CD4-positive, alpha-beta memory T cell (primary cell): ENCODE measurements at places on chromosomes 11 and 22.
A peak's percentile ranks its signal among the peaks of the same experiment; 100 is the strongest.

DNA sequence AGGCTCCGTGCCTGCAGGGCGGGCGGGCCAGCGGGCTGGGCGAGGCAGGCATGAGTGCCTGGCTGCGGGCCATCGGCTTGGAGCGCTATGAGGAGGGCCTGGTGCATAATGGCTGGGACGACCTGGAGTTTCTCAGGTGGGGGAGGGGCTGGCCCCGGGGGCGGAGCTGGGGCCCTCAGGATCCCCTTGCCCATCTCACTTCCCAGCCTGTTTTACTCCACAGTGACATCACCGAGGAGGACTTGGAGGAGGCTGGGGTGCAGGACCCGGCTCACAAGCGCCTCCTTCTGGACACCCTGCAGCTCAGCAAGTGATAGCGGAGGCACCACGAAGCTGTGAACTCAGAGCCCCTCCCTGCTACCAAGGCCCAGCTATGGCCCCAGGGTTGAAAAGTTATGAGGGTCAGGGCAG lies 5.9 kb downstream of the PHOX2A start:
- peak; percentile 46 for DNase-seq

DNA sequence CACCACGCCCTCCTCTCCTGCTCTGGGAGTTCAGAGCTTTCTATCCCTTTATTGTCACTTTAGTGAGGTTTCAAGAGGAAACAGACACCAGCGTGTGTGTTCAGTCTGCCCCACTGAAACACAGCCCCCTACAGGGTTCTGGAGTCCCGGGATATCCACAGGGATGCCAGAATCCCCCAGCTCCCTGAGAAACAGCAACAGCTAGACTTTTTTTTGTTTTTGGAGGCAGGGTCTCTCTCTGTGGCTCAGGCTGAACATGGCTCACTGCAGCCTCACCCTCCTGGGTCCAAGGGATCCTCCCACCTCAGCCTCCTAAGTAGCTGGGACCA lies 10.4 kb downstream of the SULT4A1 start:
- DNase-seq, result no peak

GRCh38 chr11:81869351-81870065 lies 864.2 kb downstream of the FAM181B start:
- peak; percentile 96 for DNase-seq

GRCh38 chr22:29593923-29594322 lies 9.5 kb upstream of the NF2 start:
- DNase-seq, result no peak

DNA sequence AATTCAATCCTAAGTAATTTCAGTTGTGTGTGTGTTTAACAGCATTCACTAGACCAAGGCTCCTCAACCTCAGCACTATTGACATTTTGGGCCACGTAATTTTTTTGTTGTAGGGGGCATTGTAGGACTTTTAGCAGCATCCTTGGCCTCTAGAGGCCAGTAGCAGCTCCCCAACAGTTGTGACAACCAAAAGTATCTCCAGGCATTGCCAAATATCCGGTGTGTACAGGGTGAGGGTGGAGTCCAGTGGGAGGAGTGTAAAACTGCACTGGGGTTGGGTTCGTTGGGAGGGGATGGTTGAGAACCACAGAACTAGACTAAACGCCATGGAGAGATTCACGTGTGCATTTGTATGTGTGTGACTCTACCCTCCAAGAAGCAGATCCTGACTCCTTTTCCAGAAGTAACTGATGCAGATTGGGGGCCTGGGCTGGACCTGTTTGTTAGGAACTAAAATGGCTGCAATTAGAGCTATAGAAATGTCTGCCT lies 5.9 kb upstream of the PHF21A start:
- peak; percentile 80 for DNase-seq

DNA sequence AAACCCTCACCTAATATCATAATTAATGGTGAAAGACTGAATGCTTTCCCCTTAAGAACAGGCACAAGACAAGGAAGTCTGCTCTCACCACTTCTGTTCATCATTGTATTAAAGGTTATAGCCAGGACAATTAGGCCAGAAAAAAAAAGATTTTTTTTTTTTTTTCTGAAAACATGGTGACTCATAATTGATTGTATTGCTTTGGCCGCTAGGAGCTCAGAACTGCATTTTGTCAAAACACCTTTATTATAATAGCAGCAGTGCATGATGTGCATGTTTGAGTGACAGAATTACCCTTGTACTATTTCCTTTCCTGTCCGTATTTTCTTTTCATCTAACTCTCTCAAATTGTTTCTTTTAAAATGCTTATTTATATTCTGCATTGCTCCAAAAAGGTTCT lies 98.1 kb downstream of the RNF169 start:
- no peak for DNase-seq

DNA sequence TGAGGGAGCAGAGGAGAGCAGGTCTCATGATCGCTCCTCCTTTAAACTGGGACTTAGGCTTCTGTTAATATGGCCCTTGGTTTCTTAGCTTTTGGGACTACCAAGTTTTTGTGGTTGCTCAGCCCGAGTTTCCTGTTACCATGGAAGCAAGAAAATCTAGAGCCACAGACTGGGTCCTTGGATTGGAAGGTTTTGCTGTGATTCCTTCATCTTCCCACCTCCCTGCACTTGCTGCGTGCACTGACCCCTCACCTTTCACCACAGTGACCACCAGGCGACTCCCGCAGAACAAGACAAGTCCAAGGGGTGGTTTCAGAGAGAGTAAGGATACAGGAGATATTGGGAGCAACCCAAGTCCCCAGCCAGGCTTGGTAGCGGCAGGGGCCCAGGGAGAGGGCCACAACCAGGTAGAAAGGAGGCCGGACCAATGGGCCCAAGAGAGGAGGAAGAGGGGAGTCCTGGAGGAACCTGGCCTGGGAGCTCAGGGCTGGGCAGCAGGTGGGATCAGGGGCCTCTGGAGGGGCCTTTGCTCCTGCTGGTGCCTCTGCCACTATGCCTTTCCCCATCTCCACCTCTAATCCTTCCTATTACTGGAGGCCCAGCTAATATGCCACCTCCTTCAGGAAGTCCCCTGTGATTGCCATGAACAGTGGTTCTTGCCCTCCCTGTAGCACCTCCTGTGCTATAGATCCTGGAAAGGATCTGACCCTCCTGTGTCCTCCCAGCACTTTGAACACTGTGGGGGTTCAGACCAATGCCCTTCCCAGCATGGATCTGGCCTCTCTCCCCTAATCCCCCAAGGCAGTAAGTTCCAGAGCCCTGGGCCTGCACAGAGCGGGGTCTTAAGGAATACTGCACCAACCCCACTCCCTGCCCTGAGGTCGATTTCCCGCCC lies 21.2 kb downstream of the CSF2RB start:
- DNase-seq, result no peak

DNA sequence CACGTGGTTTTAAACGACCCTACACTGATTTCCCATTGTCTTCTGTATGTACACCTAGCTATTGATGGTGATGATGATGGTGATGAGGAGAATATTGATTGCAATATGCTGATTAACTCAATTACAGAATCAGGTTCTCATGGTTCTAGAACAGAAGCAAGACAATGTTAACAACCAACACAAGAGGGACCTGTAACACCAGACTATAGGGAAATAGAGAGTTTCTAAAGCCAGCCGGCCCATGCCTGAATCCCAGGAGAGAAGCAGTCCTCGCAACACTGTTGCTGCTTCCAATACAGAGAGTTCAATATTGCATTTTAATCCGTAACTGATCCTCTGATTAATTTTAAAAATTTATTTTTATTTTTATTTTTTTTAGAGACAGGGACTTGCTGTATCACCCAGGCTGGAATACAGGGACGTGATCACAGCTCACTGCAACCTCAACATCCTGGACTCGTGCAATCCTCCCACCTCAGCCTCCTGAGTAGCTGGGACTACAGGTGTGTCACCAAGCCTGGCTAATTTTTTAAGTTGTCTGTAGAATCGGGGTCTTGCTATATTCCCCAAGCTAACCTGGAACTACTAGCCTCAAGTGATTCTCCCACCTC lies 22.2 kb upstream of the UBASH3B start:
- DNase-seq, result peak; percentile 43

DNA sequence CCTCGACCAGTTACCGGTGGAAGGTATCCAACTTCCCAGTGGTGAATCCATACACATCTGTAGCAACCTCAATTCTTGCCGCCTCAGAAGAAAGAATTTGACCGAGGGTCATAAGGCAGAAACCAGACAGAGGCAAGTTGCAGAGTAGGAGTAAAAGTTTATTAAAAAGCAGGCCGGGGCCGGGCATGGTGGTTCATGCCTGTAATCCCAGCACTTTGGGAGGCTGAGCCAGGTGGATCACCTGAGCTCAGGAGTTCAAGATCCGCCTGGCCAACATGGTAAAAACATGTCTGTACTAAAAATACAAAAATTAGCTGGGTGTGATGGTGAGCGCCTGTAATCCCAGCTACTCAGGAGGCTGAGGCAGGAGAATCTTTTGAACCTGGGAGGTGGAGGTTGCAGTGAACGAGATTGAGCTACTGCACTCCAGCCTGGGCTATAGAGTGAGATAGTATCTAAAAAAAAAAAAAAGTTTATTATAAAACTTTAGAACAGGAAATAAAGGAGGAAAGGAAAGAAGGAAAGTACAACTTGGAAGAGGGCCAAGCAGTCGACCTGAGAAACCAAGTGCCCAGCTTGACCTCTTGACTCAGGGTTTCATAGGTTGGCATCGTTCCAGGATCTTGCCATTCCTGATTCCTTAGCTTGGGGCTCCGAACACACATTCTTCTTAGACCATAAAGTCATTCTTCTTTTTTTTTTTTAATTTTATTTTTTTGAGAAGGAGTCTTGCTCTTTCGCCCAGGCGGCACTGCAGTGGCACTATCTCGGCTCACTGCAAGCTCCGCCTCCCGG lies 27.8 kb downstream of the RGL4 start:
- DNase-seq, result no peak

GRCh38 chr11:112268406-112268805 lies 7.7 kb upstream of the PLET1 start:
- no peak for DNase-seq

GRCh38 chr11:9461760-9462134 lies 935 bp downstream of the ZNF143 start:
- peak; percentile 42 for DNase-seq

GRCh38 chr11:68954836-68955606 lies 25.8 kb downstream of the MRGPRD start:
- no peak for DNase-seq

DNA sequence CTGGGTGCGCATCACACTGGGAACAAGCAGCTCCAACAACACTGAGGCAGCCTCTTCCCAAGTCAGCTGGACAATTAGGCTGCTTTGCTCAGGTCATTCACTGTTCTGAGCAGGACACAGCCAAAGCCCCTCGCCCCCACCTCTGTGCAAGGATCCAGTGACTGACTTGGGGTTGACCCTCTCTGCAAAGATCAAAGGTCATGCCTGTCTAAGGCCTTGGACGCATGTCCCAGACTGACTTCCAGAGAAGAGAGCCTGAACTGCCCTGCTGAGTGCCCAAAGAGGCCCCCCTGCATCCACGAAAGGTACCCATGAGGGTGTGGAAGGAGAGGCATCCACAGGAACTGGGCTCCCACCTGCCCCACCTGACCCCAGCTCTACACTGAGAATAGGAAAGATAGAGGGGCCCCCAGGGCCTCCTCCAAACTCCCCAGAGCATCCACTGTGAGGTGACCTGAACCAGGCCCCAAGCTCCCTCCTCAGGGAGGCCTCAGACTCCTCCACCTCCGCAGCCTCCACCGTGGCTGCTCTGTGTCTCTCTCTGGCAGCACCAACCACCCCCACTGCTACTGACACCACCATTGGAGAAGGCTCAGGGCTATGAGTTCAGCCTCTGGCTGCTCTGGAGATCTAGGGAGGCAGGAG lies 53.5 kb downstream of the IGLL5 start:
- DNase-seq, result no peak

DNA sequence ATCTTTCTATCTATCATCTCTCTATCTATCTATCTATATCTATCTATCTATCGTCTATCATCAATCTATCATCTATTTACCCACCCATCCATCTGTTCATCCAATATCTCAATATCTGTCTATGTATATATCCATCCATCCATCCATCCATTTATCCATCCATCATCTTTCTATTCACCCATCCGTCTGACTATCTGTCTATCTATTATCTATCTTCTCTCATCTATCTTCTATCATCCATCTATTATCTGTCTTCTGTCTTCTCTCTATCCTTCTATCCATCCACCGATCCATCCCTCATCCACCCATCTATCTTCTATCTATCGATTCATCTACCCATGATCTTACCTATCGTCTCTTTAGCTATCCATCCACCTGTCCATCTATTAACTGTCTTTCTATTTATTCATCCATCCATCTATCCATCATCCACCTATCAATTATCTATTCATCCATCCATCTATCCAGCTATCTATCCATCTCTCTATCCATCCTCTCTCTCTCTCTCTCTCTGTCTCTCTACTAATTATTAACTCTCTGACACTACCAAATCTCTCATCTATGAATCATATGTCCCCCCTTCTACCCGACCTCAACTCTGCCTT lies 89.1 kb downstream of the DHCR7 start:
- no peak for DNase-seq

DNA sequence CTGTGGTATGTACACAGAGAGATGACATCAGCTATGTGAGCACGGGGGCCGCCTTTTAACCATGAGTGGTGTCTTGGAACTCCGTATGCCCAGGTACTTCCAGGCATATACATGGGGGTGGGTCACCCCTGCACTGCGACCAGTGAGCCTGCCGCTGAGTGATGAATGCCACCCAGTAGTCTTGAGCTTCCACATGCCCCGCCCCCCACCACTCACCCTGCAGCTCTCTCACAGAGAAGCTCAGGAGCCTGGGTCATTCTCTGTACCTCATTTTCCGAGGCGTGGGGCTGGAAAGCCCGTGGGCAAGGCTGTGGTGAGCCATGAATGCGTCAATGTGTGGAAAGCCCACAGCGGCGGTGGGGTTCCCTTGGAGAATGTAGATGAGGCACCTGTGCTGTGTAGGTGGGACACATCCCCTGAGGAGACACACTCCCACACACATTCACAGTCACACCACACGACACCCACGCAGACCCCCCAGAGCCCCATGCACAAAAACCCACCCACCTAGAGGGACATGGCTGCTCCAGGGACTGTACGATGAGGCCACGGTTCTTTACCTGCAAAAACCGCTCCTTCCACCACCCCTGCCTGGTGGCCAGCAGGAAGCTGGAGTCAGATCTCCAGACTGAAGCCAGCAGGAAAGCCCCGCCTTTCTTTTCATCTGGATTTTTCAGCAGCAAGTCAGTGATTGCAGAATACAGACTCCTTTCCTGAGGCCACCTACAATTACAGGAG lies 67.6 kb downstream of the PIWIL3 start:
- no peak for DNase-seq

- no peak for DNase-seq
Measured at GRCh38 chr11:131760091-131761061, 390.0 kb downstream of the NTM start.

GRCh38 chr11:555227-555779 lies 5.2 kb downstream of the LMNTD2 start:
- peak; percentile 39 for DNase-seq

DNA sequence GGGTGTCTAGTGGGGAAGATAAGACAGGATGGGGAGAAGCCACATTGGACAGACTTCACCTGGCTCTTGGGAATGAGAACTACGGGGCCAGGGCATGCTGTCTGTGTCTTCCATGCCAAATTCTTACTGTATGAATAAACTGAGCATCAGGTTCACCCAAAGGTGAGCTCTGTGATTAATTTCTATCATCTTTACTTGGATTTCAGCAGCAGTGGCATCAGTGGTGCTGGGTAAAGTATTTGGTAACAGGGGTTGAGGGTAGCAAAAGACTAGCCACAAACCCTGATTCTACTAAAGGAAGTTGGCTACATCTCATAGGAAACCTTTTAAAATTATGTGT lies 38.8 kb downstream of the IRAG1 start:
- DNase-seq, result no peak

- no peak for DNase-seq
Measured at GRCh38 chr11:36361901-36362391, 65.9 kb downstream of the PRR5L start.
